NCI-H2107 (cell line): ENCODE measurements at places on chromosomes 3 and 15.
A peak's percentile ranks its signal among the peaks of the same experiment; 100 is the strongest.

- no peak for DNase-seq
These were observed 56.4 kb downstream of the CRYGS start for GRCh38 chr3:186487819-186488218.

DNA sequence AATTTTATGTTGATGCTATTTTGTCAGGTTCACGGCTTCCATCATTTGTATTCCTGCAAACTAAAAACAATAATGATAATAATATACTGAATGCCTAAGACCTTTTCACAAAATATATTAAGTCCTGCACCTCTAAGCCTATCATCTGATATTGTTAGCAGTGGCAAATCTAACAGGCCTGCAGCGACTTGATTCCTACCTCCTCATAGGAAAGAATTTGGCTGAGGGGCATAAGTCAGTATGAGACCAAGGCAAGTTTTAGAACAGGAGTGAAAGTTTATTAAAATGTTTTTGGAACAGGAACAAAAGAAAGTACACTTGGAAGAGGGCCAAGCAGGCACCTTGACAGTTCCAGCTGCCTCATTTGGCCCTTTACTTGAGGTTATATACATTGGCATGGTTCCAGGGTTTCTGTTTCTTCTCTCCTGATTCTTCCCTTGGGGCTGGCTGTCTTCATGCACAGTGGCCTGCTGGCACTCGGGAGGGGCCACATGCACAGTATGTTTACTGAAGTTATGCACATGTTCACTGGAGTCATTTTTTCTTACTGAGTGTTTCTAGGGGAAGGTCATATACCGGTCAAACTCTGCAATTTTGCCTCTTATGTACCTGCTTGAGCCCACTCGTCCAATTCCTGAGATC, 418.1 kb downstream of the EPHA6 start:
- no peak for DNase-seq

DNA sequence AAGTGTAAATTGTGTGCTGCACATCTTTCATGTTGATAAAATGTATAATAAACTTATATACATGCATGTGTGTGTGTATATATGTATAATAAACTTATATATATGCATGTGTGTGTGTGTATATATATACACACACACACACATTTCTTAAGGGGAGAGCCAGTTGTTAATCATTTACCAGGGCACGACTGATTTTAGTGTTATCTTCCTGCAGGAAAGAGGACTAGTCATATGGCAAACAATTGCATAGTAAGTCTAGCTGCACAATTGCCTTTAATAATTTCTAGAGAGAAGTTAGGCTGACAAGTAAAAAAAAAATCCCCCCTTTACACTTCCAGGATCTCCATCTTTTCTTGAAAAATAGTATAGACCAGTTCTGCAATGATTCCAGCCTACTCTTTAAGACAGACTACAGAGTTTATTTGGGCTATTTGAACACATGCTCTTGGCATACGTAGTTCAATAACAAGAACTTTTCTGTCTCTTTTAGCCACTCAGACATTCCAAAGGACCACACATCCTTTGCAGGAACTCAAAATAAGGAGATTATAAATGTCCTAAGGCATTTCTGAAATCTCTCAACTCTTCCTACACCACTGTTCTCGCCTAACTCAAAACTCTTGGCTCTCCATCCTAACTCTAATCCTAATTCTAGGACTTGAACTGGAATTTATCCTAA, 163.6 kb upstream of the SETMAR start:
- DNase-seq = no peak

DNA sequence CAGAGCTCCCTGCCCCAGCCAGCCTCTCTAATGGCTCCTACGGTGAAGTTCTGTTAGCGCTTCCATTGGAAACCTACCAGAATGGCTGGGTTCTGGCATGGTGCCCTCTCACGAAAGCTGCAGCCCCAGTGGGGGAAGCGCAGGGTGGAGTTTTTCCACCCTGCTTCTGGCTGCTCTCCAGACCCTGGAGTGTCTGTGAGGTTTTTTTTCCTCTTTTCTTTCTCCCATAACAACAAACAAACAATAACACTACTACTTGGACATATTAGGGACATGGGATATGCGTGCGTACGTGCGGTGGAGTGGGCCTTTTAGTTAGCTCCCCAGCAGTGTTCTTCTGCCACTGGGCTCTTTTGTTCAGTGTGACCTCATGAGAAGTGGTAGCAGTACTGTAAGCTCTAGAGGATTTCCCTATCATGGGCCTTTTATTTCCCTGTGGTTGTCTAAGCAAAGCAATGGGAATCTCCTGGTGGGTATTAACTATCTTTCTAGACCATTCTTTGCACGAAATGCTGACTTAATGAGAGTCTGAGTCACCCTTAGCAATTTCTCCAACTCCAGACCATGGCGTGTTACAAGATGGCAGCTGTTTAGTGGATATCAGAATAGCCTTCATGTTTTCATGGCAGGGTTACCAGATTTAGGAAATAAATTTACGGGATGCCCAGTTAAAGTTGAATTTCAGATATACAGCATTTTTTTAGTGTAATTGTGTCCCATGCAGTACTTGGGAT, 161.9 kb downstream of the FNDC3B start:
- peak; percentile 75 for DNase-seq

GRCh38 chr15:40565333-40566238, 744 bp upstream of the CCDC32 start:
- DNase-seq = no peak

DNA sequence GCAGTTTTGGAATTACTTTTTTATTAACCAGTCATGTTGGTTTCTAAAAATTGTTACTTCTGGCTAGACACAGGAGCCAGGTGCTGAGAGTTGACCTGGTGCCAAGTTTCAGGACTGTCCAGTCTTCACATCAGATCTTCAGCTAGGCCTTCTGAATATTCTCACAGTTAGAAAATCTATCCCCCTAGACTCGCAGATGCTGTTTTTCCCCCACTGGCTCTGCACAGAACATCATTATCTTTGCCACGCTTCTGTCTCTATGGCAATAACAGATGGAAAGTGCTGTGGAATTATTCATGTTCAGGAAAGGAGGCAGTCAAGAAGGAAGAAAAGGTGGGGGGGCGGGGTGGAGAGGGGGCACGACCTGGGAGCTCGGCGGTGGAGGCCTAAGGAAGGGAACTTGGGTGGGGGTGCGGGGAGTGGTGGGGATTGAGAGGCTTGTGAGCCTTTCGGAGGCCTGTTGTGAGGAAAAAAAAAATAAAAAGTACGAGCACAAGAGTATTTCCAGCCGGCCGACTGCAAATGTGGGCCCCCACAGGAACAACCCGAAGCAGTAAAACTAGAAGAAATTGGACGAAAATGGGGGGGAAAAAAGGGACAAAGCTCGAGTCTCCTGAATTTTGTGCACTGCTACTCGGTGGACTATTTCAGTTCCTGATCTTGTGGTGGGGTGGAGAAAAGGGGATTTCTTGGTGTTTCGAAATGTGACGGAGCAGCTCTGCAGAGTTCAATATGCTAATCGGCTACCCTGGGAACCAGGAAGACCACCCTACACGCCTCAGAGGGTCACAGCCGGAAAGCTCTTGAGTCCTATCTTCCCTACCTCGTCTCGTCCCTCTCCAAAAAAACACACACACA, 1.5 kb upstream of the SKIL start:
- DNase-seq = no peak

DNA sequence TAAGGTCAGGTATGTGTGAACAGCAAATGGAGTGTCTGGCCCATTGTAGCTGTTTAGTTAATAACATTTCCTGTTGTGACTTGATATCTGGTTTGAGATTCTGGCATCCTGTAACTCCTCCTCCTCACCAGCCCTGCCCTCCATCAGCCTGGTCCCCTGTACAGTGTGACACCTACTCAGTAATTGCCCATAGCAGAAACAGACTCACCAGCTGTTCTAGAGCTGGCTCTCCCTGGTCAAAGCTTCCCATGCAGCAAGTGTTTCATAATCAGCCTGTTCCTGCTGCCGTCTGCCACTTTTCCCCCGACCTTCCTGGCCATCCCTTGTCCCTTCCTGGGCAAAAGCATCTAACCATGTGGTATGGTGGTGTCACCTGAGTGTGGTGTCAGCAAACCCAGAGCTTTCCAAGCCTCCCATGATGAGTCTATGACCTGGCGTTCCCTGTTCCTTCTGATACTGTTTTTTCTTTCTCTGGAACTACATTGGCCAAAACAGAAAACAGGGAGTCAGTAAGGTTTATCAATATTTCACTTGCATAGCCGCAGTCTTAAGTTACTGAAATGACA, 55.4 kb downstream of the B3GALNT1 start:
- no peak for DNase-seq

DNA sequence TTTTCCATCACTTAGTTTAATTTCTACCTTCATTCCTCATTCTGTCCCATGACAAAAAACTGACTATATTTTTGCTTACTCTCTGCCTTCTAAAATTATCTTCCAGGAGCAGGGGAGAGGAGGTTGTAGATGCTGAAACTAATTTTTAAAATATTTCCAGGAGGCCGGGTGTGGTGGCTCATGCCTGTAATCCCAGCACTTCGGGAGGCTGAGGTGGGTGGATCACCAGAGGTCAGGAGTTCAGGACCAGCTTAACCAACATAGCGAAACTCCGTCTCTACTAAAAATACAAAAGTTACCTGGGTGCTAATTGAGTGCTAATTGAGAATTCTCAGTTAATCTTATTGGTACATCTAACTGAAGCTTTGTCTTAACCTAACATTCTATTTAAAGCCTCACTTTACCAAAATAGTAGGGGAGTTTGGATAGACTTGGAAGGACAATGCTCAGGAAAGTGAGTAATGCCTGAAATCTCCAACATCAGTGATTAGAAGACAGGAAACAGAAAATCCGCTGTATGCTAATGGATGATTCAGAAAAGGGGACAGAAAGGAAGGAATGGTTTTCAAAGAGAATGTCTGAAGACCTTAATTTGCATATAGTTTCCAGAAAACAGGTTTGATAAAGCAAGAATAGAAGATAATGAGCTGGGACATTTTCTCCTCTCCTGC, 336.1 kb downstream of the GBE1 start:
- no peak for DNase-seq

DNA sequence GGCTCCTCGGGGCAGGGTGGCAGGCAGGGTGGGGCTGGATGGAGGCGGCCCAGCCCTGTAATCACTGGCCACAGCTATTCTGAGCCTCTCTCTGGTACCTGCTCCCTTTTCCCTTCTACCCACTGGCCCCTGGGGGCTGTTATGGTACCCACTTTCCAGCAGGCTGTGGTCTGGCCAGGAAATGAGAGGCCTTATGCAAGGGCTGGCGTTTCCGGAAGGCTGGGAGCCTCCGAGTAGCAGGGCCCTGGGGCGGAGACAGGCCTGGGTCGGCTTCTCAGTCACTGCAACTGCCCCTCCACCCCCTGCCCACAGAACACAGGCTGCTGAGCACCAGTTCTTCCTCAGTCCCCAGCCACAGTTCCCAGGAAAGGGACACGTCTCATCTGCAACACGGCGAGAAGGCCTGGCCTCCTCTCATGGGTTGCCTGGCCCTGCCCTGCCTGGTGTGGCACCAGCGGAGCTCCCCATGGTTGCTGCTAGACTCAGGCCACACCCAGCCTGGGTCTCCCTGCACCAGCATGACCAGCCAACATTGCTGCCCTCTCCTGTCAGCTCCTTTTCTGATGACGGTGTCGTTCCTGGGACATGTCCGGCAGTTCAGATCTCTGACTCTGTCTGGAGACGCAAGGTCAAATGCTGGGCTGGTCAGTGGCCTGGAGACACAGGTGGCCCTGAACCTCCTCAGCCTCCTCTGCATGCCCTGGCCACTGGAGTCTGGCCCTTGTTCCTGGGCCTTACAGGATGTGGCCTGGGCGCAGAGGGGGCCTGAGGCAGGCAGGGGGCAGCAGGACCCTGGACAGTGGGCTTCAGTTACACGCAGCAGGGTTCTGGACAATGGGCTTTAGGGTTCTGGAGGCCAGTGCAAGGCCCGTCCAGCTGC, 6.5 kb downstream of the CHST13 start:
- DNase-seq = no peak

- DNase-seq = no peak
These were observed 435.4 kb downstream of the WDR72 start for GRCh38 chr15:53324061-53324460.

GRCh38 chr3:30908456-30909037, 14.1 kb upstream of the GADL1 start:
- no peak for DNase-seq

DNA sequence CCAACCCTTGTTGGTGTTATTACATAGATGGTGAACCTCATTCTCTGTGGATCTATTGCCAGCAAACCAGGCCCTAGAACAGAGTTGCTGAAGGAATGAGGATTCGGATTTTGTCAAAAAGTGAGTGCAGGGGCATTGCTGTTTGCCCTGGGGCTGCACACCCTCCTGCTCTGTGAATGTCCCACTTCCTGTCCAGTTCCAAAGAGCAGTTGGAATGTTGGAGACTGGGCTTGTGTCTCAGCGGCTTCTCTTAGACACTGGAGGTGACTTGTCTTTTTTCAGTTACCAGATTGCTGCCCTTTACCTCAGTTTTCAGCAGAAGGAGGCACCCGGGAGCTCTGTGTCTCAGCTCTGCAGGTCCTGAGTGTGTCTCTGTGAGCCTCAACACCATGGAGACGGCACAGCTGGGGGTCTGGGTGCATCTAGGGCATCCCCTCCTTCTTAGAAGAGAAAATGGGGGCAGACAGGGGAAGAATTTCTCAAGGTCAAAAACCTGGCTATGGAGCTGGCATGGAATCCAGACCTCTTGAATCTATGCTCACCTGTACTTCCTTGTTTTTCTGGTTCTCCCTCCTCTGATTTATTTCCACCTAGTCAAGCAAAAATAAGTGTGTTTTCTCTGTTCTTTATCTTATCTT, 46.3 kb downstream of the LIMD1 start:
- no peak for DNase-seq

DNA sequence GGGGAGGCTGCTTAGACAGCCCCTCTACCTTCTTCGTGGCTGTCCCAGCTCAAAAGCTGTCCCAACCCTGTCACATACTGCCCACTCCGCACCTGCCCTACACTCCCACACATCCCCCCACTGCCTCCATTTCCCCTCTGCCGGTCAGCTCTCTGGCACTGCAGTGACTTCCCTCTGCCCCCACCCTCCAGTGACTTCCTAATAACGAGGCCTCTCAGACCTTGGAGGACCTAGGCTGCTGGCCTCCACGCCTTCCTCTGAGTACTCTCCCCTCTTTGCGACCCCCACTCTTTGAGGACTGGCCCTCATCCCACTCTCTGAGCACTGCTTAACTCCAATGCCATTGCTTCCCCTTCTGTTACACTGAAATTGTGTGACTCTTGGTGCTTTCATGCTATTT, 45.3 kb downstream of the KY start:
- no peak for DNase-seq

DNA sequence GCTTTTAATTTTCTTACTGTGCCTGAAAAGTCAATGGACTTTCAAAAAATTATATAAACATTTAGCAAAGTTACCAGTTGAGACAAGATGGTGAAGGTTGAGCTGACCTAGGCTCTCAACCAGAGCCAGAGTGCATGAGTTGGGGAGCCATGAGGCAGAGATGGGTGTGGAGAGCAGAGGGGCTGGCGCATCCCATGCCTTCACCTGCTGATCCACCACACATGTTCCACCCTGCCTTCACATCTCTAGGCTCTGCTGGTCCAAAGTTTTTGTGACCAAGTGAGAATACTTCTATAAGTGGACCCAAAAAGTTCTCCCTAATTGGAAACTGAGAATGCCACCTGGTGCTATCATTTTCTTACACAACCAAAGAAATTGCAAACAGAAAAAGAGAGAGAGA, 47.3 kb downstream of the CCR3 start:
- no peak for DNase-seq

- no peak for DNase-seq
These were observed 58.0 kb upstream of the ZNF148 start for GRCh38 chr3:125433091-125433534.
